ENCODE measurements at places on chromosomes 3 and 15.

GRCh38 chr3:34852844-34853439, 786.4 kb upstream of the ARPP21 start:
- DNase-seq, result no peak

- no peak for DNase-seq
These were observed 141.5 kb upstream of the BFSP2 start for GRCh38 chr3:133258358-133258757.

DNA sequence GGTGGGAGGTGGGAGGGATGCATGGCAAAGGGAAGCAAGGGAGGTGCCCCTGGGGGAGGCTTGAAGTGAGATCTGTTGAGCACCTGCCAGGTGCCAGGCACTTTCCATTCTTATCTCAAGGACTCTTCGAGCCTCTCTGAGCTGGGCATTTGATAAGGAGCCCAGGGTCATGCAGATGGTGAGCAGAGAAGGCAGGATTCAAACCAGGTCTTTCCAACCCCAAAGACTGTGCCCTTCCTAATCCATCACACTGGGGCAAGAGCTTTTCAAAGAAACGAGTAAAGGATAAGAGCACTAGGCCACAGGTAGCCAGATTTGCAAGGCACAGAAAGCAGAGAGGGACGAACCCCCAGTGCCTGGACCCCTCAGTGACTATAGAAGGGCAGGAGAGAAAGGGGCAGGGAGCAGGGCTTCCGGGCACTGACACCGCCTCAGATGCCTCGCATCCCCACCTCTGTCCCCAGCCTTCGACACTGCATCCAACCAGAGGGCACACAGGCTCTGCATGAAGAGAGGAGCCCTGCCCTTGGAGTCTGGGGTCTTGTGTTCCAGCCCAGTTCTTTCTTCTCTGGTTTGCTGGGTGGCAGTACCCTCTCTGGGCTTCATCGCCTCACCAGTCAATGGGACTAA, 21.0 kb downstream of the IGDCC4 start:
- no peak for DNase-seq

DNA sequence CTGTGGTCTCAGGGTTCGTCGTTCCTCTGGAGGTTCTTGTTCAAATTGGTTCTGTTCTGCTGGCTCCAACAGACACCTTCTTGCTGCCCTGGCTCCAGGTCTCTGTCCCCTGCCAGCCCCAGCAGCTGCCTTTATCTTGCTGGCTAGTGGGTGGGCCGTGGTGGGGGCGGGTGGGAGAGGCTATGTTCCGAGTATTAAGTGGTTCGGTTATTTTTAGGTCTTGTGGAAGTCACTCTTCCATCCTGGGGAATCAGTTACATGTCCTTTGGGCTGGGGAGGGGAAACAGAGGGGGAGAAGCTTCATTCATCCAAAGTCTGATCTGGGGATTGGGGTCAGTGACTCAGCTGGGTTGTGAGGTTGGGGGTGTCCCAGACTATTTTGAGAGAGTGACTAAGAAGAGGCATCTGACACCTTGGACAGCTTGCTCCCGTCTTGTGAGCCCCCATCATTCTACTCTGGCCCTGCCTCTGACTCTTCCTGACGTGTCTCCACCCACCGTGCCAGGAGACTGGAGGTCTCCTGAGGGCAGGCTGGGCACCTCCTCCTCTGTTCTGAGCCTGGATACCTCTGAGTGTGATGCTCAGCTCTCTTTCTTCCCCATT, at the start of gene XIRP1:
Gene XIRP1 (minus strand): TSS at position 106 of the 603 bp plus-strand sequence. CDS start 3,150 bp downstream, outside the sequence.
- DNase-seq, result no peak

GRCh38 chr15:52794665-52795463, 4.7 kb upstream of the ONECUT1 start:
- DNase-seq, result no peak

- no peak for DNase-seq
These were observed 75.0 kb upstream of the ATP2B2 start for GRCh38 chr3:10580426-10580825.

GRCh38 chr3:37660782-37661181, 200.9 kb upstream of the CTDSPL start:
- no peak for DNase-seq

- no peak for DNase-seq
These were observed 134.0 kb downstream of the CMSS1 start for GRCh38 chr3:99951701-99952100.

DNA sequence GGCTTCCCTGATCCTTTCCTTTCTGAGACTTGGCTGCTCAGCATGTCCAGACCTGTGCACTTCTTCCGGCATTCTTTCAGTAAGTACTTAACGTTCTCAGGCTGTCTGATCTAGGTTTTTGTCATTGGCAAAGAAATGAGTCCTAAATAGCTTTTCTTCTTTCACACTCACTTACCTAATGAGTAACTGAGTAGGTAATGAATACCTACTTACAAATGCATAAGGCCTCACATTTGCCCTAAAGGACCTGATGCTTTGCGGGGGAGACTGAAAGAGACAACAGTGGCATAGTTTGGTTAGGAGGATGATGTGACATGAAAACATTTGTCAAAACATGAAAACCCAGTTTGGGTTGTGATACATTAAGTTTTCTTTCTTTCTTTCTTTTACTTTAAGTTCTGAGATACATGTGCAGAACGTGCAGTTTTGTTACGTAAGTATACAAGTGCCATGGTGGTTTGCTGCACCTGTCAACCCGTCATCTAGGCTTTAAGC, 516.7 kb upstream of the CFAP20DC start:
- no peak for DNase-seq
